ENCODE measurements at places on chromosomes 6 and 20. TPM values are rescaled to one million over a fixed set of nuclear protein-coding genes. Genes with fewer than 3 reads are reported as not detected.

DNA sequence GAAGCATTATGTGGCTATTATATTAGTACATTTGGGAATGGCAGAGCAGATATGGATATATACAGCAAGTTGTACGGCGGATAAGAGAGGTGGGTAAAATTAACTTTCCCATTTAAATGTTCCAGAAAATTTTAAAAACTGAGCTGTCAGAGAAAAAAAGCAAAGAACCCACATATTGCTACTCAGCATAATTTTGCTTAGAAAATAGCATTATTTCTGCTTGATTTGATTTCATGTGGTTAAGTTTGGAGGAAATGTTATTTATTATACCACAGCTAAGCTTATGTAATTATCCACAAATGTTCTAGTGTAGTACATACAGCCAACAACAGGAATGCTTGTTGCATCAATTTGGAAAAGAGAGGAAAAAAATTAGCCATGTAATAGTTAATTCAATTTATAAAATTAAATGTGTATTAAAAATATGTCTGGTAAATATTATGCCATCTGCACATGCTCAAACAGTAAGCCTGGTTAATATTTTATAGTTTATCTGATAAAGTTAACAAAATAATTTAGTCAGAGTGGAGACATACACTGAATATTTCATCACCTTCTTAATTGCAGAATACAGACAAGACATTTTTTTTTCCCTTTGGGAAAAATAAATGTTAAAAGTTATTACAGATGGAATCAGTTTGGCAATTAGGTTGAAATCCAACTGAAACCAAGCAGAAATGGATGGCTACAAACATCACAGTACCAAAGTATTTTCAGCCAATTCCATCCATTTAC lies 172.1 kb upstream of the ID4 start:
- DNase-seq, result no peak
- no peaks in the 10 kb centered on the region for H3K36me3 ChIP-seq
- H3K27me3 ChIP-seq, result no peaks in the 10 kb centered on the region
- H3K4me3 ChIP-seq, result no peak overlapping the region
- no peaks in the 10 kb centered on the region for H3K4me1 ChIP-seq
- no peak overlapping the region for H3K27ac ChIP-seq

The CCN6 gene
- total RNA-seq, result not detected

DNA sequence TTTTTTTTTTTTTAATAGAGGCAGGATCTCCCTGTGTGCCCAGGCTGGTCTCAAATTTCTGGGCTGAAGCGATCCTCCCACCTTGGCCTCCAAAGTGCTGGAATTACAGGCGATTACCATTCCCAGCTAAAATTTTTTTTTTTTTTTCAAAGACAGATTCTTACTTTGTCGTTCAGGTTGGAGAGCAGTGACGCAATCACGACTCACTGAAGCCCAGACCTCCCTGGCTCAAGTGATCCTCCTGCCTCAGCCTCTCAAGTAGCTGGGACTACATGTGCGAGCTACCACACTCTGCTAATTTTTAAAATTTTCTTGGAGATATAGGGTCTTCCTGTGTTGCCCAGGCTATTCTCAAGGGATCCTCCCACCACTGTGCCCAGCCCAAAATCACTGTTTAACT lies 58.0 kb upstream of the MYO6 start:
- H3K27me3 ChIP-seq, result no peaks in the 10 kb centered on the region
- H3K27ac ChIP-seq, result no peak overlapping the region
- H3K4me1 ChIP-seq, result no peaks in the 10 kb centered on the region
- DNase-seq, result peak; percentile 31
- peaks cover 20% of the 10 kb centered on the region for H3K36me3 ChIP-seq

GRCh38 chr6:25691894-25692293 lies 39.9 kb downstream of the SCGN start:
- no peak overlapping the region for H3K27ac ChIP-seq
- no peak overlapping the region for H3K4me3 ChIP-seq
- H3K4me1 ChIP-seq, result no peaks in the 10 kb centered on the region
- H3K27me3 ChIP-seq, result no peaks in the 10 kb centered on the region
- DNase-seq, result no peak

GRCh38 chr6:37155394-37156312 lies 14.3 kb upstream of the PIM1 start:
- DNase-seq, result no peak
- no peaks in the 10 kb centered on the region for H3K27me3 ChIP-seq
- H3K4me3 ChIP-seq, result no peak overlapping the region
- H3K36me3 ChIP-seq, result no peaks in the 10 kb centered on the region
- H3K27ac ChIP-seq, result no peak overlapping the region
